Frontal cortex (tissue), 4 donors: ENCODE measurements at places on chromosomes 1 and 21. TPM values are rescaled to one million over a fixed set of nuclear protein-coding genes. Genes with fewer than 3 reads are reported as not detected.

Gene SPRR1A
- not detected for total RNA-seq

Gene FOXJ3
- total RNA-seq, result 90.5 TPM

Gene GNAT2
- total RNA-seq, result not detected

Gene SLAMF8
- total RNA-seq, result not detected

Gene DPM3
- total RNA-seq, result 15.1 TPM

Gene CCDC30
- total RNA-seq, result 11.8 TPM

Gene NCF2
- total RNA-seq, result 4.9 TPM

Gene DIO1
- not detected for total RNA-seq

Gene C1orf210
- not detected for total RNA-seq

- no peak for DNase-seq
Observed at GRCh38 chr21:14438211-14438610, 55.3 kb upstream of the HSPA13 start.

DNA sequence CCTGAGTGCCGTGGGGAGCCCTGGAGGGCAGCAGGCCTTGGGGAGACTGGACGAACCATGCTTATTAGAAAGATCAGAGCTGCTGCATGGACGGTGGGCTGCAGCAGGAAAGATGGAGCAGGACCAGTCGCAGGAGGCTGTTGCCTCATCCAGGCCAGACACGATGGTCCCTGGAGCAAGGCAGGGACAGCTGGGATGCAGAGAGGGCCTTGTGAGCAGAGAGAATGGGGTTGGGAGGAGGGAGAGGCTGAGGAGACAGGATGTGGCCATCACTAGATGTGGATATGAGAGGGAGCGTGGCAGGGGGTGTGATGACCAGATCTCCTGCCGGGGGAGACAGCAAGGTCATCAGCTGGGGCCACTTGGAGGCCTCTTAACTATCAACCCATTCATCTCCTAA lies 727.6 kb downstream of the PTPRU start:
- no peak for DNase-seq

DNA sequence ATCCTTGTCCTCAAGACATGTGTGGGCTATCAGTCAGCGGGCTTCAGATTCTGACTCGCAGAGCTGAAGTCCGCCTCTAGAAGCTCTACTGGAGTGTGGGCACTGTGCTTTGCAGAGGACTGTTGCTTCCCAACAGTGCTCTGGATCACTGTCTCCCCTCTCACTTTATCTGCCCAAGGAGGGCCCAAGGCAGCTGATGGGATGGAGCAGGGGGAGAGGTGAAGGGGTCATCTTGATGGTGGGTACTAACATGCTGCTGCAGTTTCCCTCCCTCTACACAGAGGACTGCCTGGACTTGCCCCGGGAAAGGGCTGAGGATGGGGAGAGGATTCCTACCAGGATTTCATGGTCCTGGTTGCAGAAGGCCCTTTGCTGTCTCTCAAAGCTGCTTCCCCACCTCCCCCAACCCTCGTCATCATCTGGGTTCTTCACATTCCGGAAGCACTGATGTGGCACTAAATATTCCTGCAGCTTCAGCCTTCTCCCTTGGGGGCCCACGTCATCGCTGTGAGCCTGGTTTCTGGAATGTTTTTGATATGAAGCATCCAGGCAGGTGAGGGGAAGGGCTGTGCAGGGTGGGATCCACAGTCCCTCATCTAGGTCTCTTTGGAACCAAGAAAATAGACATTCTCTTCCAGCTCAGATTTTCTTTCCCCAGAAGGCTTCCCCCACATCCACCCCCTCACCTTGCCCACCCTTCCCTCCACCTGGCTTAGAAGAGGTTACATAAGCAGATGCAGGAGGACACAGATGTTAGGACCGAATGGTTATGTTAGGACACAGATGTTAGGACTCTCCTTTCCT lies 23.2 kb downstream of the NUAK2 start:
- no peak for DNase-seq

- no peak for DNase-seq
Observed at GRCh38 chr21:28704746-28705145, 287.9 kb downstream of the LTN1 start.

- DNase-seq, result peak; percentile 43
Observed at GRCh38 chr1:159071970-159072582, 4.5 kb downstream of the AIM2 start.

- DNase-seq, result no peak
Observed at GRCh38 chr1:14955402-14955801, 198.1 kb upstream of the TMEM51 start.

DNA sequence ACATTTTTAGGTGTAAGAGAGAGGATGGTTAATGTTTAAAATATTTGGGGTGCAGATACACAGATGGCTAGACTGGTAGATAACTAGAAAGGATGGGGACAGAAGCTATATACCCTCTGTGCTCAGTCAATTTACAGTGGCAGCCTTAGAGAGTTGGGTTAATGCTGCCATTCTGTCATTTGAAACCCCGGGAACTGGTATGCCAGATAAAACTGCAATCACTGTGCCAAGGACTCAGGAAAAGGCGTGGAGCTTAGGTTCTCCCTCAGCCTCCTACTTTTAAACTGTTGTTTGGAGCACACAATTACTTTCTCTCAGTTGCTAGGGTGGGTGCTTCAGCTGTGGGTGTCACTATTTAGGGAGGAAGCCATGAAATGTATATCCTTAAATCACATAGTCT lies 90.0 kb upstream of the HNRNPU start:
- no peak for DNase-seq

- DNase-seq, result no peak
Observed at GRCh38 chr1:35603941-35604340, 30.8 kb downstream of the TFAP2E start.

DNA sequence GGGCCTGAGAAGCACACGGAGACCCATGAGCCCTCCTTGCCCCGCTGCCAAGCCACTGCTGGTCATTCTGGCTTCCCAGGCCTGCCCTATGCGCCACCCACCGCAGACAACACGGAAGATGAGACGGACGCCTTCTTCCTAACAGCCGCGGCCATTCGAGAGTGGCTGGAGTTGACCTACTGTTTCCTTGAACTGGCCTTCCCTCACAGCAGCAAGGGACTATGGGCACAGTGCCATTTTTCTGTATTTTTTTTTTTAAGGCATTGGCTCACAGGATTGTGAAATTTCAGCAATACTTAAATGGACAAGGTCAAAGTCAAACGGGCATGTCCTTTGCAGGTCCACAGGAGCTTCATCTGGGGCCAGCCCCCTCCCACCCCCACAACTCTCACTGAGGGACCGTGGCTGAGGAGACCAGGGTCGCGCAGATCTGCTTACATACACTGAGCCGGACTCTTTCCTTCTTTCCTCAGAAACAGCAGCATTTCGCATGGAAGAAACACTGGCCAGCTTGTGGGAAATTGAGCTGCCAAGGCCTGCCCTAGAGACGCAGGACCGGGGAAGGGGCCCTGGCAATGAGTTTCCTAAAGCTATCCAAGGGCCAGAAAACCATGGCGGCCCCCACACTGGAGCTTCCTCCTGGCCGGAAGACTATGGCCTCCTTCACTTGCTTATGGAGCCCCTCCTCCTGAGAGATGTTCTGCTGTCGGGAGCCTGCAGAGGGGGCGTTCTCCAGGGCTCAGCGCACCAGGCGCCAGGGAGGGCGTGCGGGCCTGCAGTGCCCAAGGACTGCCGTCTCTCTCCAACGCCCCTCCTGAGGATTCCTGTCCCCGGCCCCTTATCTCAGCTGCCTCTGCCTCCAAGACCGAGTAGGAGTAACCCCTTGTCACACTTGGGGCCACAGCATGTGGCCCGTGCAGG lies 98.9 kb downstream of the PGBD5 start:
- DNase-seq, result no peak

GRCh38 chr21:42370894-42371654 lies 4.7 kb upstream of the TFF1 start:
- no peak for DNase-seq

DNA sequence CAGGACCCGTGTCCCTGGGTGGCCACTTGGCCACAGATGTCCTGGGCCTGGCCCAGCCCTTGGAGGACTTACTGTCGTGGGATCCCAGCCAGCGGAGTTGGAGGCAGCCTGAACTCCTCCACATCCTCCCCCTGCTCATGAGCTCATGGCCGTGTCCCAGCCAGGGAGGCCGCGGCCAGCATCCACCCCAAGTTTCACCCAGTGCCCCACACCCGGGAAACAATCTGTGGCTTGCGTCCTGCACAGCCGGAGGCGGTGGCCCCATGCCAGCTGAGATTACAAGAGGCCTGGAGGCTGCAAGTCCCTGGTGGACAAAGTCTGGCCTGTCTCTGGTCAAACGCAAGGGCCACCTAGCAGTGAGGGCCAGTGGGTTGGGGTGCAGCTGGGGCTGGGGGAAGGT lies 27.5 kb upstream of the TMEM52 start:
- DNase-seq, result no peak

DNA sequence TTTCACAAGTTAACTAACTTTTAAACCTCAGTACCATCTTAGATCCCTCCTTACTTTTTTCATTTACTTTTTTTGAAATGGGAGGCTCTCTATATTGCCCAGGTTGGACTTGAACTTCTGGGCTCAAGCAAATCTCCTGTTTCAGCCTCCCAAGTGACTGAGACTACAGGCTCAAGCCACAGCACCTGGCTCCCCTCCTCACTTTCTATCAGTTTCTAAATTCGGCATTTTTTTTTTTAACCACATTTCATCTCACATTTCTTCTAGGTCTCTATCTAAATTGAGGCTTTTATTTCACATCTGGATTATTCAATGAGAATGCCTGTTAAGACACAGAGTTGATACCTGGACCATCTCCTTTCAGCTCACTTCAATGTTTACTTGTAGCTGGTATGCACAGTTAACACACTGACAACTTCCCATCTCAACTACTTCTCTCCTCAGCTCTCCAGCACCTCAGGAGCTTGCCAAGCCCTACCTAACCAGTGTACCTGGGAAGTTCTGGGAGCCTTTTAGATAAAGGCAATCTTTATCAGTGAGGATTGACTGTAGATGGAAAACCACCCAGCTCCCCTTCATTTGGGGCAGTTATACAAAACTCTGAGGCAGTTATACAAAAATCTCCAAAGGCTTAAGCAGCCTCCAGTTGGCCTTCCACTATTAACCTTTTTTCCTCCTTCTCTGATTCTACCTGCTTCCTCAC lies 3.4 kb downstream of the USP33 start:
- no peak for DNase-seq

DNA sequence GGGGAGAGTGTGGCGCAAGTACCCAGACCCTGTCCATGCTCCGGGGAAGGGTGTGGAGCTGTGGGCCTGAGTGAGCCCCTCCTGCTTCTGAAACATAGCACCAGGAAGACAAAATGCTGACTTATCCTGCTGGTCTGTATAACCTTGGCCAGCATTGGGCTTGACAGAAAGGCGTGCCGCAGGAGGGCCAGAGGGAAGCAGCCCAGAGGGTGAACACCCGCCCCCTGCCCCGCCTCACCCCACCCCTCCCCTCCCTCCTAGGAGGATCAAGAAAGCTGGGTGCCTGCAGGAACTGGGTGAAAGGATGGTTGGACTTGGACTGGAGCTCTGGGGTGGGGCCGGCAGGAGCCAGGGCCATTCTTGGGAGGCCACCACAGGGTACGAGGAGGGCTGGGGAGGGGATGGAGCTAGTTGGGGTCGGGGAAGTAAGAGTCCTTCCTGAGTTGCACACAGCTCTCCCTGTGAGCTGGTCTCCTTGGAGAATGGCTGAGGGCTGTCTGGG lies 27.1 kb downstream of the PTPRF start:
- DNase-seq, result no peak

DNA sequence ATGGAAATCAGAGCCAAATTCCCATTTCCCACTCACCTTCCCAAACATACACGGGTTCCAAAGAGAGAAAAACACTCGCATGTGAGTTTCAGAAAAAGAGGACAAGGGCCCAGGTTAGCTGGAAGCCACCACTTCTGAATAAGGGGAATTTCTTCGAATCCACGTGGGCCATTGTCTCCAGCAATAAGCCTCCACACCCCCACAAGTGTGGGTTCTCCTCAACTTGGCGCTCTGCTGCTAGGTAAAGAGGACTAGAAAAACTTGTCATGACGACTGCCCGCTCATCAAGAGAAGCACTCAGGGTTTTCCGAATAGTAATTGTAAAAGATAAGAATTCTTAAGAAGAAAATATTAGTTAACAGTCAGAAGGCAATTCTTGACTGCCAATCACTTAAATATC lies 30.6 kb downstream of the PRDM15 start:
- DNase-seq, result no peak
